Left renal pelvis (tissue), 4 donors: ENCODE measurements at places on chromosomes 16 and 17. TPM values are rescaled to one million over a fixed set of nuclear protein-coding genes. Genes with fewer than 3 reads are reported as not detected.

Gene HSF4
- polyA plus RNA-seq, result 2.9 TPM

GRCh38 chr16:88533381-88533917, 36.8 kb upstream of the ZC3H18 start:
- no peak for DNase-seq

- DNase-seq, result no peak
Observed at GRCh38 chr17:38741921-38742410, 6.2 kb downstream of the PCGF2 start.

GRCh38 chr17:18177722-18178121, 5.9 kb upstream of the ALKBH5 start:
- no peak for DNase-seq

DNA sequence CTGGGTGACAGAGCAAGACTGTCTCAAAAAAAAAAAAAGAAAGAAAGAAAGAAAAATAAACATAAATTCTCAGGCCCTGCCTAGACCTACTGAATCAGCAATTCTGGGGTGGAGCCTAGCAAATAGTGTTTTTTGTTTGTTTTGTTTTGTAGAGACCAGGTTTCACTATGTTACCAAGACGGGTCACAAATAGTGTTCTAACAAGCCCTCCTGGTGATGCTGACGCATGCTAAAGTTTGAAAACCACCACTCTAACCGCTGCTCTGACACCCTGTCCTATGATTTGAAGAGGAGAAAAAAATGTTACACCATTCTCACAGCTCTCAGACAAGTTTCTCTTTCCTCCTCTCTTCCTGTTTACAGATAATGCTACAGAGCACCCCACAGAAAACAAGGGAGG, 1.5 kb downstream of the MRPL10 start:
- no peak for DNase-seq

DNA sequence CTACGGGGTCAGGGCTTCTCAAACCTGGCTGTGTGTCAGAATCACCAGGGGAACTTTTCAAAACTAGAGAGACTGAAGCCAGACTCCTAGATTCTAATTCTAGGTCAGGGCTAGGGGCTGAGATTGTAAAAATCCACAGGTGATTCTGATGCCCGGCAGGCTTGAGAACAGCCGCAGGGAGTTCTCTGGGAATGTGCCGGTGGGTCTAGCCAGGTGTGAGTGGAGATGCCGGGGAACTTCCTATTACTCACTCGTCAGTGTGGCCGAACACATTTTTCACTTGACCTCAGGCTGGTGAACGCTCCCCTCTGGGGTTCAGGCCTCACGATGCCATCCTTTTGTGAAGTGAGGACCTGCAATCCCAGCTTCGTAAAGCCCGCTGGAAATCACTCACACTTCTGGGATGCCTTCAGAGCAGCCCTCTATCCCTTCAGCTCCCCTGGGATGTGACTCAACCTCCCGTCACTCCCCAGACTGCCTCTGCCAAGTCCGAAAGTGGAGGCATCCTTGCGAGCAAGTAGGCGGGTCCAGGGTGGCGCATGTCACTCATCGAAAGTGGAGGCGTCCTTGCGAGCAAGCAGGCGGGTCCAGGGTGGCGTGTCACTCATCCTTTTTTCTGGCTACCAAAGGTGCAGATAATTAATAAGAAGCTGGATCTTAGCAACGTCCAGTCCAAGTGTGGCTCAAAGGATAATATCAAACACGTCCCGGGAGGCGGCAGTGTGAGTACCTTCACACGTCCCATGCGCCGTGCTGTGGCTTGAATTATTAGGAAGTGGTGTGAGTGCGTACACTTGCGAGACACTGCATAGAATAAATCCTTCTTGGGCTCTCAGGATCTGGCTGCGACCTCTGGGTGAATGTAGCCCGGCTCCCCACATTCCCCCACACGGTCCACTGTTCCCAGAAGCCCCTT, 10.9 kb downstream of the STH start:
- DNase-seq, result no peak

Gene KRTAP2-1
- not detected for polyA plus RNA-seq

- DNase-seq, result no peak
Observed at GRCh38 chr17:70560471-70560870, 391.1 kb downstream of the KCNJ2 start.

GRCh38 chr16:77238593-77238992, 39.4 kb downstream of the SYCE1L start:
- DNase-seq, result no peak

DNA sequence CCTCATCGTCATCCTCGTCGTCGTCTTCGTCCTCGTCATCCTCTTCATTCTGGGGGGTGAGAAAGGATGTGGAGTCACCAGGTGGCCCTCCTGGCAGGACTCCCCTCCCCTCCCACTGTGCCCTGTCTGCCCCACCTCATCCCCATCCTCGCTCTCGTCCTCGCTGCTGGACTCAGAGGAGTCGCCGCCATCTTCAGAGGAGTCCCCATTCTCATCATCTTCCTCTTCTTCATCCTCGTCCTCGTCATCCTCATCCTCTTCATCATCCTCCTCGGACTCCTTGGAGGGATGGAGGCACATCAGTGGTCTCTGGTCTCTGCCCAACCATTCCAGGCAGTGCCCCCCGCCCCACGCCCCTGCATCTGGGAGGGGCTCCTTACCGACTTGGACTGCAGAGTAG, 7.6 kb upstream of the ATXN7L3 start:
- no peak for DNase-seq

- no peak for DNase-seq
Observed at GRCh38 chr17:18981642-18982424, 22.7 kb downstream of the FAM83G start.

DNA sequence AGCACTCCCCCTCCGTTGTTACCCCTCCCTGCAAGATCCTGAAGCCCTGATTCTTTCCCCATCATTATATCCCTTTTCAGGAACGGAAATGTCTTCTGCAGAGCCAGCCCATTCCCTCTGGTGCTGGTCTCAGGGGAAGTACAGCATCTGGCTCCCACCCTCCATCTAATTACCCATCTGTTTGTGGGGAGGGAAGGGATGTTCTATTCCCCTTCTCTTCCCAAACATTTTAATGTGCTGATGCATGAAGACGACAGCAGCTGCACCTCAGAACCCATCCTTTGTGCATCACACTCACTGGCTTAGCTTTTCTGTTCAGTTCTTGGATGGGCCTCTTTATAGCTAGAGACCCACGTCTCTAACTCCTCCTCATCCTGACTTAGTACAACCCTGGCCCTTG, 367.2 kb downstream of the CDH13 start:
- DNase-seq, result no peak

GRCh38 chr17:73560661-73561060, 83.6 kb downstream of the SDK2 start:
- no peak for DNase-seq
